ENCODE measurements at places on chromosomes 4 and X.

GRCh38 chr4:156798438-156798837 is 173.2 kb downstream of the PDGFC start:
- no peak for DNase-seq

- no peak for DNase-seq
Measured at GRCh38 chr4:864456-865120, 38.7 kb upstream of the CPLX1 start.

GRCh38 chr4:124065936-124066335 is 646.6 kb downstream of the ANKRD50 start:
- no peak for DNase-seq

DNA sequence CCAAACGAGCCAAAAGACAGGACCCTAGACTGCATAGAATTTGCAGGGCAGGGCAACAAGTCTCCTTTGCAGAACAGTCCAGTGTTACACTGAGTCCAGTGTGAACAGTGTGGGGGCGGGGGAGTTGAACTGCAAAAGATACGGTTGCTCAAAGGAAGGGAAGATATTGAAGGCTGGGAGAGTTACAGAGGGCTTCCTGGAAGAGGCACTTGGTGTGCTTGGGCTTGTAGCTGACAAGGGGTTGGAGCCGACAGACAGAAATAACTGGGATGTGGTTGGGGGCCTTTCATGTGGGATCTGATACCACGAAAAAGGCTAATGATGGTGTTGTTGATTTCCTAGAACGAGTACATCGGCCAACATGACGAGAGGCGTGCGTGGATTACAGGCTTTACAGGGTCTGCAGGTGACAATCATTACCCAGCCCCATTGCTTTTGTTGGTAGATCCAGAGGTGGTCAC is 6.1 kb downstream of the XPNPEP2 start:
- DNase-seq, result no peak

DNA sequence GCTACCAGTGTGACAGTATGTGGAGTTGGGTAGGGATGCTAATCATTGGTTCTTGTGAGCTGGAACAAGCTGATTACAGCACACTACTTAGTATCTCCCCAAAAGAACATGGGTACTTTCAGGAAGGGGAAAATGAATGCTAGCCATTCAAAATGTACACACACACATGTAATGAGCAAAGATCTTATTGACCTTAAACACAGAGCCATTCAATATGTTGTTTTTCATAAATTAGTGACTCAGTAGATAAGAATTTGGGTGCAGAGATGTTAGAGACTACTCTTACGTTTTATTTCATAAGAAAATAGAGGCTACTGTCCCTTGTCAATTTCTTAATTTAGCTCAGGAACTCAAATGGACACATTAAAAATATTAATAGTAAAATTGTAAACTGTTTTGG is 509.5 kb upstream of the ATOH1 start:
- DNase-seq, result no peak

DNA sequence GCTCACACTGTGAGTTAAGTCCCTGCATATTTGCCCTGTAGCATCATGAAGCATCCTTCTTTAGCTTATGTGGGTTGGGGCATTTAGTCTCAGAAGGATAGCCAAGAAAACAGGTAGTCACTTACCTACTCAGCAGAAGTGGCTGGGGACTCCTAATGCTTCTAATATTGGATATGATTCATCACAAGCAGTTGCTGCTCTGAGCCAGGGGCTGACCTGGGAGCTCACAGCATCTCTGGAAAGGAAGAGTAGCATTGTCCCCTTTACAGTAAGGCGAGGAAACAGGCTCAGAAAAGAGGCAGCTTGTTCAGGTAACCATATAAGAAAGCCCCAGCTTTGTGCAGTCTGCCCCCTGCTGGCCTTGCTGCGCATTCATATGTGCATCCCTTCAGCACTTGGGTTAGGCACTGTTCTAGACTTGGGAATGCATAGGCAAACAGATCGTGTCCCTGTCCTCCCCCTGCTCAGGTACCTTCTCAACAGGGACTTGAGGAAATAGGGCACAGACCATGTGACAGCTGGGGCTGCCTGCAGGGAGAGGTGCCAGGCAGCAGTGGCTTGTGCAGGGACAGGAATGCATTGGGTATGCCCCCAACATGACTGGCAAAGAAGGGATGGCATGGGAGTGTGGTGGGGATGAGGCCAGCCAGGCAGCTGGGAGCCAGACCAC is 35.7 kb upstream of the TBC1D14 start:
- peak; percentile 54 for DNase-seq

DNA sequence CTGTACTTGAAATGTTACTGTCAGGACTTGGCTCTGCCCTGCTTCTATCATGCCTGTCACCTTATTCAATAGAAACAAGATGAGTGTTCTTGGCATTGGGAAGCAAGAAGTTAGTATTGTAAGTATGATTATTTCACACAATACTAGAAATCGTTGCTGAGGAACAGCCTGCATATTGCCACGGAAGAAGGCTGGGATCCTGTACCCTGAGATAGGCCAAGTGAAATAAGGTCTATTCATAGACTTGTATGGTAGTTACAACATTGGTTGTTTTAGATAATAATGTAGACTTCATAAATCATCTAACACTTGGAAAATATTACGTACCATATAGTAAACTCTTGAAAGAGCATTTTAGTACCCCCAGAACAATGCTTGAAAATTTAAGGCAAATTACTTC is 215.9 kb downstream of the DMD start:
- no peak for DNase-seq

GRCh38 chrX:35166023-35166422 is 223.4 kb downstream of the FAM47B start:
- DNase-seq, result no peak

- DNase-seq, result peak; percentile 35
Measured at GRCh38 chr4:101393256-101393655, 45.9 kb upstream of the PPP3CA start.

GRCh38 chrX:10754445-10754844 is 134.1 kb upstream of the MID1 start:
- DNase-seq, result no peak

GRCh38 chr4:2688697-2689096 is 67.4 kb downstream of the TNIP2 start:
- DNase-seq, result no peak

DNA sequence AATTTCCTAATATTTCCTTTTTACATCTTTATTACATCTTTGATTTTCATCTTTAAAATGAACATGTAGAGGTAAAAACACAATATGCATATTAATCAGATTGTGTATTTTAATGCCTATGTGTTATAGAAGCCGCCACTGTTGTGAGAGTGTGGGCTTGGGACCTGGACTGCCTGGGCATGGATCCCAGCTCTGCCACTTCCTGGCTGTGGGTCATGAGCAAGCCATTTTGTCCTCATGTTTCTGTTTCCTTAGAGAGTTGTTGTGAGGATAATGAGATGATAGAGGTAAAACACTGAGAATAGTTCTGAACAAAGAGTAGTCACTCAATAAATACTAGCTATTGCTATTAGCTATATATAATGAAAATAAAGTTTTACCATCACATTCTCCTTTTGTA is 38.4 kb upstream of the SCOC start:
- DNase-seq, result peak; percentile 11

DNA sequence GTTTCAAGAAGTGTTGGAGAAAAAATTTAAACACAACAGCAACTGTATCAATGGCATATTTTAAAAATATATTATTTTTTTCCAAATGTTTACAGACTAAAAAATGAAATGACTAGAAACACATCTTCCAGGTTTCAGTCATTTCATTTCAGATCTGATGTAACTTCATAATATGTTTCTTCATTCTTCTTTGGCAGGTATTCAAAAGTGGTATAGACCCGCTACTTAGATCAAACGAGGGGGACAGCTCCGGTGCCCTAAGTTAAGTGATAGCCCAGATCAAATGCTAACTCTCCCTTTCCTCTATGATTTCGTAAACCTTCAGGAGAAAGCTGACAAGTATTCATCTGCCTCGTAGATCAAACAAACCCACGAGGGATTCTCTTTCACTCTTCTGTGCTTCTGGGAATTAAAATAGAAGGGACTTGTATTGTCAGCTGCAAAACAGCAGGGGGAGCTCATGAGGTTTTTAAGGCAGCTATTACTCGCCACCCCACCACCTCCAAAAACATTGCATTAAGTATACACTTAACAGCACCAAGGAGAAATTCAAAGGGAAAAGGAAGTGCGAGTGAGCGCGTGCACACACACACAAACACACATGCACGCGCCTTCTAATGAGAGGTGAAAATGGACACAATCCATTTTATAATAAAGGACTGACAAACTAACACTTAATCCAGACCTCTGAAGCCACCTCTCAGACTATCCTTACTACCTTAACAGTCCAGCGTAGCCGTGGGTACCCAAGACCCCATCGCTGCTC is 21.4 kb downstream of the HELT start:
- peak; percentile 25 for DNase-seq

GRCh38 chr4:190019023-190019858 is 7.8 kb downstream of the FRG2 start:
- peak; percentile 36 for DNase-seq

- no peak for DNase-seq
Measured at GRCh38 chrX:12383196-12383595, 244.9 kb downstream of the FRMPD4 start.

GRCh38 chrX:38595801-38596200 is 34.5 kb downstream of the TSPAN7 start:
- DNase-seq, result no peak

GRCh38 chrX:11600578-11600977 is 65.1 kb downstream of the ARHGAP6 start:
- no peak for DNase-seq

- no peak for DNase-seq
Measured at GRCh38 chr4:45147866-45148265, 421.5 kb upstream of the GNPDA2 start.

DNA sequence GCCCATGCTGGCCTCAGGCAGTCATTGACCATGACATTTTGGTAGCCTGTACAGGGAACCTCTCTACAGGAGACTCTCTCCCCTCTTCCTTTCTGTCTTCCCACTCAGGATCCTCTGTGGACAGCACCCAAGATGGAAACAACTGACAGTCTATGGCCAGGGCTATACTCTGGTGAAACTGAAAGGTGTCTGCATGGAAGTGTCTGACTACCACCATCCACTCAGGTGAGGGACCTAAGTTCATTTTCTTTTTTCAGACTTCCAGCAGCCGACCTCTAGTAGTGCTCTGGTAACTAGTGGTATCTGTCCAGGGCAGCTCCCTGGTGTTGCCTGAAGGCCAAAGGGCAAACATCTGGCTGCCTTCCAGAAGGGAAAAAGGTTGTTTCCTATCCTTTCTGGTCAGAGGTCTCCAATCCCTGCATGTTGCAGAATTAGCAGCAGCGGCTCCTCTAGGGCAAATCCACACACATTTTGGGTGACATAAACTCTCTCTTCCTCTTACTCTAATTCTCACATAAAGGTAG is 804.5 kb downstream of the C4orf33 start:
- no peak for DNase-seq

- DNase-seq, result no peak
Measured at GRCh38 chr4:27278615-27279375, 418.2 kb downstream of the STIM2 start.

- DNase-seq, result peak; percentile 76
Measured at GRCh38 chr4:56410247-56411062, 23.2 kb upstream of the AASDH start.

GRCh38 chrX:103248553-103248952 is 6.4 kb downstream of the TCEAL8 start:
- no peak for DNase-seq

DNA sequence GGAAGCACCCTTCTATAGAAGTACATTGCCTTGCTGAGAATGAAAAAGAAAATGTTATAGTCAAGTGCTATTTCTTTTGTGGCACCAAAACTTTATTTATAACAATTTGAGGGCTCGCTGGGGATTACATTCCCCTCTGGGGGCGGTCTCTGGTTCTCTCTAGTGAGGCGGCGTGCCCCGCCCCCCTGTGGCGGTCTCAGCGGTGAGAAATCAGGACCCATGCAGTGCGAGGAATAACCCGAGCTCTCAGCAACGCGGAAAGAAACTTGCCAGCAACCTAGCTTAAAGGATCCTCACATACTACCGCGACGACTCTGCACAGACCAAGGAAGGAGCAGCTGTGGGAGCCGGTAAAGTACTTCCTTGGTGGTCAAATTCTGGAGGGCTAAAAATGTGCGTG is 83.4 kb upstream of the SHISA3 start:
- no peak for DNase-seq

GRCh38 chr4:87677731-87678130 is 27.7 kb downstream of the DMP1 start:
- DNase-seq, result no peak

GRCh38 chr4:175282407-175282806 is 364.2 kb downstream of the ADAM29 start:
- no peak for DNase-seq

DNA sequence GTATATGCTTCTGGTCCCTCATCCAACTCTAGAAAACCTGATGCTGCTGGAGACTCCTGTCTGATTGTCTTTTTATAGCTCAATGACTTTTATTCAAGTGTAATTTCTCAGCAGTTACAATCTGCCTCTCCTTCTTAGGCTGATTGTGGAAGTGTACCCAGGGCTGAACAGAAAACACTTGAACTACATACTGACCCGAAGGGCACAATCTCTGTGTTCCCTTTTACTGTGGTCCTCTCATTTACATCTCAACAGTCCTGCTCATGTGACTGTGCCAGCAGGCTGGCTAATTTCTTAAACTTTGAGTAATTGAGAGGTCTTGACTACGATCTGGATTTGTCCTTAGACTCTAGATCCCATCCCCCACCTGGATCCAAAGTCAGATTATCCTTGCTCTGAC is 863.4 kb downstream of the PDHA2 start:
- DNase-seq, result no peak

GRCh38 chrX:109959356-109959871 is 43.5 kb upstream of the TMEM164 start:
- DNase-seq, result no peak

GRCh38 chr4:37732526-37733186 is 46.5 kb upstream of the RELL1 start:
- no peak for DNase-seq

- DNase-seq, result no peak
Measured at GRCh38 chrX:9486786-9487387, 22.0 kb downstream of the TBL1X start.

GRCh38 chr4:119207051-119207450 is 5.5 kb upstream of the USP53 start:
- no peak for DNase-seq
